Left ventricle myocardium inferior (tissue), 1 donor: ENCODE measurements at places on chromosomes 11 and 22.

- DNase-seq = no peak
Measured at GRCh38 chr22:20814221-20814808, 40.4 kb downstream of the SERPIND1 start.

- peak; percentile 26 for DNase-seq
Measured at GRCh38 chr22:21866833-21867527, 465 bp downstream of the MAPK1 start.

DNA sequence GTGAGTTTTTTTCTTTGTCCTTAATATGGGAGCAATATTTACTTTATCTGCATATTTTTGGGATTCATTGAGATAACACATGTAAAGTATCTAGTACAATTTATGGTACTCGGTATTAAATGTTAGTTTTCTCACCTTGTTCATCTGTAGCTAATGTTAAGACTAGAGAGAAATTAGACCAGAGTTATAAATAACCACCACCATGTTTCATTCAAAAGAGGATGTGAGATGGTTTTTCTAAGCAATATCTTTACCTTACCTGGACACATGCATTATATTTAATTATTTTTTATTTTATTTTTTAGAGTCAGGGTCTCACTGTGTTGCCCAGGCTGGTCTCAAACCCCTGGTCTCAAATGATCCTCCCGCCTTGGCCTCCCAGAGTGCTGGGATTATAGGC lies 18.4 kb downstream of the ARHGAP42 start:
- DNase-seq = no peak

DNA sequence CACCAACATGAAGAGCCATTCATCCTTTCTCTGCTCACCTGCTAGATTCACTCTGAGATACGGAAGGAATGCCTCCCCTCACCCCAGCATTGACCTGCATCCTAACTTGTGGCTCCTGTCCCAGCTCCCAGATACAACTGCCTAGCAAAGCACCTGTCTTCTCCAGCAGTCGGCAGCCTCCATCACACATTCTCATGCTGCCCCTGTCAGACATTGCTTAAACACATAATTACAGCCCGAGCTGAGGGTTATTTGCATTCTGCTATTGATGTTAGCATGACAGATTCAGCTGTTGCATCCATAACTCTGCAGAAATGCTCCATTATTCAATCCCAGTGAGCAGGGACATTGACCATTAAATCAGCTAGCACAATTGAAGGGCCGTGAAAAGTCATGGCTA lies 184.4 kb upstream of the NARS2 start:
- DNase-seq = no peak

DNA sequence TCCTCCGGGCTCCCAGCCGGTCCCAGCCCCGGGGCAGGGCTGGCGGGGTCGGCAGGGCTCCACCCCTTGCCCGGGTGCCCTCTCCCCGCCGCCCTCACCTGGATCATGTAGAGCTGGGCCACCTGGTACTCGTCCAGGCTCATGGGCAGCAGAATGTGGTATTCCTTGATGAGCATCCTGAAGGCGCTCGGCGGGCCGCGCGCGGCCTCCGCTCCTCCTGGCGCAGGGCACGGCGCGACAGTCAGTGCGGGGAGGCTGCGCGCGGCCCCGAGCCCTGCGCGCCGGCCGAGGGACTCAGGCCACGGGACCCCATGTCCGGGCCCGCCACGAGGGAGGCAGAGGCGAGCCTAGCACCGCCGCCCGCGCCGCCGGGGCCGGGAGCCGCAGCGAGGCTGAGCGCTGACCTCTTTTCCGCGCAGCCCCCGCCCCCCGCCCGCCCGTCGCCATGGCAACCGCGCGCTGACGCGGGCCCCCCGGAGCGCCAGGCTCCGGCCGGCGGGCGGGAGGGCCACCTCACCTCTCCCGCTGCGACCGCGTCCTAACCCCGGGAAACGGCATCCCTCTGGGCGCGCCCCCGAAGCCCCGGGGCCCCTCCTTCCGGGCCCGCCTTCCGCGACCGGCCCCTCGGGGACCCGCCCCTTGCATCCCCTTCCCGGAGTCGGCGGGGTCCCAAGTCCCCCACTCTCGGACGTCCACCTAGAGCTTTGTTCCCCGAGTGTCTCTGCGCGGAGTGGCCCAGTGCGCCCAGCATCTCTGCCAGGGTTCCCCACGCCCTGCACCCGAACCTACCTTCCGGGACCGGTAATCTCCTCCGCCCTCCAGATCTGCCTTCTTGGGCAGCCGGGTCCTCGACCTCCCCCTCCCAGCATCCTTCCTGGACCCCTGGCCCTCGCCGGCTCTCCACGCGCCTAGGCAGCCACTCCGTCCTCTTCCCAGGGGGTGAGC lies 886 bp downstream of the PITPNM1 start:
- DNase-seq = no peak

DNA sequence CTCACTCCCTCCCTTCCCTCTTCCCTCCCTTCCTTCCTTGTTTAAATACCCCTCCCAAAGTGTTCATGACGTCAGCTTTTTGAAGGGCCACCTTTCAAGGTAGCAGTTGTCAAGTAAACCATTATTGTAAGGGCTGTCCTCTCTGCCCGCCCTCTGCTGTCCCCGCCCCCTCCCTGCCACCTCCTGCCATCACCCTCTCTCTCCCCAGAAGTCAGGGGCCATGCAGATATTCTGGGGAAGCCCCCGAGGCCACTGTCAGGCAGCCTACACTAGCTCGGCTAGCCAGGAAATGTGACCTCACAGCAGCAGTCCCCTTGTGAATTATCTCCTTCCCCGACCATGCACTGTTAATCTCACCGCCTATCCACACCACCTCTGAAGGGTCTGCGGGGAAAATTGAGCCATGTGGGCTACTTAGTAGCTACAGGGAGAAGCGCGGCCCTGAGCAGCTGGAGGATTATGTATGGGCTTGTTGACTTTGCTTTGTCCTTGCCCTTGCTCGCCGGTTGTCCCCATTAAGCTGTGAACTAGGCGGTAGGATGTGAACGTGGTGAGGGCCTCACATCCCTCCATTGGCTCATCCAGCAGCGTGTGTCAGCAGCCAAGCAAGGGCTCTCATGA lies 42.1 kb upstream of the ATXN10 start:
- no peak for DNase-seq

- no peak for DNase-seq
Measured at GRCh38 chr11:123255909-123256308, 60.9 kb upstream of the CLMP start.

DNA sequence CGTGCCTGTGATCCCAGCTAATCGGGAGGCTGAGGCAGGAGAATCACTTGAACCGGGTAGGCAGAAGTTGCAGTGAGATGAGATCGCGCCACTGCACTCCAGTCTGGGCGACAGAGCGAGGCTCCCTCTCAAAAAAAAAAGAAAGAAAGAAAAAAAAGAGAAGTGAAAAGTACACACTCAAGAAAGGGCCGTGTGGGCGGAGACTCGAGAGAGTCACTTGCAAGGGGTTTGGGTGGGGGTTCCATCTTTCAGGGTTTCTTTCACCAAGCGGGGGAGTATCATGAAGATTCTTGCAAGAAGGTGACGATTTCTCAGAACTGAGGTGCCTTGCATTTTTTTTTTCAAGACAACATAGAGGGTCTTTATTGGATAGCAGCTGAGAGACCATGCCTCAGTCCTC lies 4.0 kb upstream of the IFITM5 start:
- no peak for DNase-seq

DNA sequence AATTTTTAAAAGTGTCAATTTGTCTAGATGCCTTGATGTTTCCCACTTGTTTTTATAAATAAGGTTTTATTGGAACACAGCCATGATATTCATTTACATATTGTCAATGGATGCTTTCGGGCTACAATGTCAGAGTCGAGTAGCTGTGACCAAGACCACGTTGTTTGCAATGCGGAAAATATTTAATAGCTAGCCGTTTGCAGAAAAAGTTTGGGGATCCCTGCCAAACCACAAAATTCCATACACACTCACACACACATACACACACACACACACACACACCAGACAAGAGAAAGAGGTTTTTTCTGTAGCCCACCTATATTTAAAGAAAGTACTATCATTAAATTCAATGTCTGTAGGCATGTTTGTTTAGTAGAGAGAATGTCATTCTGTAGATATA lies 58.3 kb downstream of the TYR start:
- DNase-seq = no peak

DNA sequence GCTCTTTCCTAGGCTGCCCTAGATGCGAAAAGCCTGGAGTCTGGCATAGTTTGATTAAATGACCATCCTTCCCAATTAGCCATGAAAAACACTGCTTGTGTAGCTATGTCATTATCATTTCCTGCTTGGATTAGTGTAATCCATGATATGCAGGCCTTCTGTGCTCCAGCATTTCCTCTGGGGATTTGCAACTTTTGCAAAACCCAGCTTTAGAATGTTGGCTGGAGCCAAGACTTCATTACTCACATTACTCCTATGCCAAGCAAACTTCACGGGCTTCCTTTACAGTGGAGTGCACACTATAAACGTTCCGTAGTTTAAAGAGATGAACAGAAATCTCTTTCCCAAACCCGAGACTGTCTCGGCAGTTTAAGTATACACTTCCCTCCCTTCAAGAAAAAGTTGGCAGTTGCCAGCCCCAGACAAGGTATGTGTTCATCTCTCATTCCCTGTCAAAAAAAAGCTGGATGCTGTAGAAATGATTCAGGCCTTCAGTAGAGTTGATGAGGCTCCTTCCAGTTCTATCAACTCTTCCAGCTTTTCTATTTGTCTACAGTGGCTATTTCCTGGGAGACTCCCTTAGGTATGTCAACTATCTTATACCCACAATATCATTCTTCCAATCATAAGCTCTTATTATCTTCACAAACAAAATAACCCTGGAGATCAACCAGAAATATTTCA lies 180.0 kb downstream of the MAML2 start:
- no peak for DNase-seq
